Memory B cell (primary cell): ENCODE measurements at places on chromosomes 11 and 22.

DNA sequence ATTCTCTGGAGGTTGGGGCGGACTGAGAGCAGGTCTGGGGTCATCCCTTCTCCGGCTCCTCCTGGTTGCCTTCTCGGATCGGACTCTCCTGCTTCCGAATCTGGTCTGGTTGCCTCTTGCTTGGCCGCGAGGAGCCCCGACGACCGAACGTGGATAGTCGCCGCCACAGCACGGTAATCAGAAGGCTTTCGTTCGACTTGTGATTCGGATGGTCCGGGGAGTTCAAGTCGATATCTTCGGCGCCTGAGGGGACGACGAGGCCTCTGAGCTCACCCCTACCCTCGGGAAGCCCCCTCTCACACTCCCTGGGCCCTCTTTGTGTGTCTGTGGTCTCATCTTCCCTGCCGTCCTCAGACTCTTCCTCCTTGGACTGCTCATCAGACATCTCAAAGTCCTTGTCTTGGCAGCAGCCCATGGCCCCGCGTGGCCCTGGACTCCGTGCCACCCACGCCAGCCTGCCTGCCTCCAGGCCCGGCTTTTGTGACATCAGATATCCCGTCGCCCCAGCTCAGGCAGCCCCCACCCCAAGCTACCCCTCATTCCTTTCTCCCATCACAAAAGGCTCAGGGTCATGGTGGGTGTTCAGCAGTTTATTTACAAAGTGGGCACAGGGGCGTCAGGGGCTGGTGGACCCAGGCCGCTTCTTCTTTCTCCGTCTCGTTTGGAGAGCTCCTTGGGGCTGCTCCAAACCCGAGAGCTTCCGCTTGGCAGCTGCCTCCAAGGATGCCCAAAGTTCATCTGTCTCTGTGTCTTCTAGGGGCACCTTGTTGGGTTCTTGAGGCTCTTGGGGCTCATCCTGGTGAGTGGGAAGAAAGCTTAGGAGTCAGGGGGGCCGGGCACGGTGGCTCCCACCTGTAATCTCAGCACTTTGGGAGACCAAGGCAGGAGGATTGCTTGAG, at the start of gene TEX54:
Gene TEX54 (minus strand): TSS at position 506 of the 899 bp plus-strand sequence.
- no peak for DNase-seq

DNA sequence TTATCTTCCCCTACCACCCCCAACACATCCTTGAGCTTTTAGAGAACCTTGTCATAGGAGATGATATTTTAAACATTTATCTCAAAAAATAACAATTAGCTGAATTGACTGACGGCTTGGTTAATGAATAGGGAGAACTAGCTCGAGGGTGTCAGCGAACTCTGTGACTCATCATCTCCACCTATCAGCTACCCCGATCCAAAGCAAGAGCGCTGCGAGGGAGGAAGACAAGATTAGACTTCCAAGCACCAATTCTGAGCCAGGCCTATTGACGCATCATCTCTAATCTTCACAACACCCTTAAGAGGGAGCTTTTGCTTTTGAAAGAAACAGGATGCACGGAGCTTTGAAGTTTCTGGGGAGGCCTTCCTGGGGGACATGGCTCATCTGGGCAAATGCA, 51.0 kb upstream of the GALNT18 start:
- DNase-seq = no peak

- no peak for DNase-seq
Measured at GRCh38 chr22:32693102-32693501, 108.4 kb upstream of the TIMP3 start.

DNA sequence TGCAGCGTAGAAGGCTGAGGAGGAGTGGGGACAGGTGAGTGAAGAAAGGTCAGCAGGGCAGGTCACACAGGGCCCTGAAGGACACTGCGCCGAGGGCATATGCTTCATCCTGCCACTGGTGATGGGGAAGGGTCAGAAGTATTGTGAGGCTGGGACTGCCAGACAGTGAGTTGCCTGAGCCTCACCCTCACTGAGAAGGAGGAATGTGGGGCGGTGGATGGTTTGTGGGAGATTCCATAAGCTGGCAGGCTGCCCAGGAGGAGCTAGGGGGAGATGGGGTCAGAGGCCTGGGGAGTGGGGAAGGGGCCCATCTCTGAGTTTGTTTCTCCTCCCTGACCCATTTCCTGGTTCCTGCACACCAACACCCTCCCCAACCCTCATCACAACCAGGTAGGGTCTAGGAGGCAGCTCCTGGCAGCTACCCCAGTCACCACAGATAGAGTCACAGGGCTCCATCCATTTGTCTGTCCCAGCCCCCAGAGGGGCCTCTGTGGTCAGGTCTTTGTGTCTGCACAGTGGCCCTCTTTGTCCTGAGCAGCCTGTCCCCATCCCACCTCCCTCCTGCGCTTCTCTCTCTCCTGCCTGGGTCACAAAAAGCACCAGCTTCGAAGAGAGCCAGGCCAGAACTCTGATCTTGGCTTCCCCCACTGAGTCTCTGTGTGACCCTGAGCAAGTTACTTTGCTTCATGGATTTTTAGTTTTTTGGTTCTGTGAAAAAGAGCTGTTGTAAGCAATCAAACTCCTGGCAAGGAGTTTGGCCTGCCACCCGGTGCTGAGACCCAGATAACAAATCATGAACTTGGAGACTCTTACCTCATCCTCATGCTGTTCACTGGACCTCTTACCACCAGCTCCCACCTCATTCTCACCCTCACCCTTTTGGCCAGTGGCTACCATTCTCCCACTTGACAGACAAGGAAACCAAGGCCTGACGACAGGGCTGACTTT, 4.6 kb upstream of the P2RY2 start:
- no peak for DNase-seq

DNA sequence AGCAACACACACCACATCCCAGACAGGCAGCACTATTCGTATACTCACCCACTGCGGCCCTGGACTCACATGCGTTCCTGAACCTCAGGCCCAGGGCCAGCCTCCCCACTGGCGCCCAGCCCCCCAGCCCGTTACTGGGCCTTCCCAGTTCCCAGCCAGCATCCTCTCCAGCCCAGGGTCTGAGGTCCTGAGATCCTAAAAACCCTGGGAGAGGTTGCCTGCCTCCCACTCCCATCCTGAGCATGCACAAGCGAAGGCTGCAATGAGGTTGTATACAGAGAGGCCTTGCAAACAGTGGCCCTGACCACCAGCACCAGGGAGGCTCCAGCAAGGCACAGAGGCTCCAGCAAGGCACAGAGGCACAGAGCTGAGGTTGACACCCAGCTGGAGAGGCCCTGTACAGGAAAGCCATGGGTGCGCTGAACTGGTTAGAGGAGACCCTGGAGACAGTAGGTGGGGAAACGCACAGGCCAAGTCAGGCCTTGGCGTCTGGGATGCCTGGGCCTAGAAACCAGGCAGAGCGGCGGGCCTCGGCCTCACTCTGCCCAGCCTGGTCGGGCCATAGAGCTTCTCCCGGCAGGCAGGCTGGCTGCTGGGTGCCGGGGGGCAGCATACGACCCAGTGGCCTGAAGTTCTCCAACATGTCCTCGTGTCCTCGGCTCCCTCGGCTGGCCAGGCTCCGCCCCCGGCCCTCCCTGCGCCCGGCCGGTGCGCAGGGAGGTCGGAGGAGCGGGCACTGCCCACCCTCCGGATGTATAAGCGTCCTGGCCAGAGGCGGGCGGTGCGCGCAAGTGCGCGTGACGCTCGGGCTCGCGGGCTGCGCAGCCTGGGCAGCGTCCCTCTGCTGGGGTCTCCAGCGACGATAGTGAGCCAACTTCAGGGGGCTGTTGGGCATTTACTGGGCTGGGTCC, 2.3 kb upstream of the TBX1 start:
- no peak for DNase-seq

DNA sequence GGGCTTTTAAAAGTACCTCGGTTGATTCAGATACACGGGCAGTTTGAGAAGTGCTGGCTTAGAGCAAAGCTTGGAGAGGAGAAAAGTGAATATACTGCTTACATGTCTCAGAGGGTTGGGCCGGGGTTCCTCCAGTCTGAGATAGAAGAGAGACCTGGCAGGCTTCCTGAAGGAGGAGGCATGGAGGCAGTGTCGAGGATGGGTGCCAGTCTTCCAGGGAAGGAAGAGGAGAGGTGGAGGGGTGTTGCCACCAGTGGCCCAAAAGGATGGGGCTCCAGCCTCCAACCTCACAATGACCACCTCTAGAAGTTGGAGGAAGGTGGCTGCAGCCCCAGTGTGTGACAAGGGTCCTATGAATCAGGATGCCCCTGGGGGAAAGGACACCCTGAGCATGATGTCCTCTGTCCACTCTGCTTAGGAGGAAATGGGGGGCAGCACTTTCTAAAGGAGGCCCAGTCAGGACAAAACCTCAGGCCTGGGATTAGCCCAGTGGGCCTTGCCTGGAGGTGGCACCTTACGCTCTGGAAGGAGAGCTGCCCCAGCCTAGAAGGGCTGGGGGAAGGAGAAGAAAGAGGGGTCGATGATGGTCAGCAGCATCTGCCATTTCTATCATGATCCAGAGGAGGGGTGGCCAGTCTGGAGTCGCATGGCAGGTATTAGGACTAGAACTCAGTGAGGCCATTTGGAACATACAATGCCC, 65.2 kb downstream of the CD82 start:
- no peak for DNase-seq

DNA sequence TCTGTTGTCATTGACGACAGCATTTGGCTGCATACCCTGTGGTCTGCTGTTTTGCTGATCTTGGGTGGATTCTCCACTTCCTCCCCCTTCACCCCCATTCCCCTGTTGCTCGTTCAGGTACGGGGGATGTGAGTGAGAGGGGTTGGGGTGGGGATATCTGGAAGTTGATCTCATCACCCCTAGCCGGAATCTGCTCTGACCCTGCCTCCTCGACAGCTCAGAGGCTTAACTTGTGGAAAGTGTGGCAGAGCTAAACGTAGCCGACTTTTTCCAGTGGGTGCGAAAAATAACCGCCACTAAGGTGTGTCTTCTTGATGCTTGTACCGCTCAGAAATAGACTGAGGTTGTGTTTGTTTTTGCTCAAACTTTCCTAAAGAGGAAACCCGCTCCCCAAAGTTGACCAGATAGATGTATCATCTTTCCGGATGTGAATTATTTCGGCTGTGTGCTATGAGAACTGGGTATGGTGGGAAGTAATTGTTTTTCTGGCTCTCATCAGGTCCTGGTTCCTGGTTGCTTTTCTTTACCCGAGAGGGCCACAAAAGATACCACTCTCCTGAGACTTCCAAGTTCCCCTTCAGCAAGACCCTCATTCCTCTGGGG, 6.6 kb downstream of the ZBTB16 start:
- DNase-seq = no peak

DNA sequence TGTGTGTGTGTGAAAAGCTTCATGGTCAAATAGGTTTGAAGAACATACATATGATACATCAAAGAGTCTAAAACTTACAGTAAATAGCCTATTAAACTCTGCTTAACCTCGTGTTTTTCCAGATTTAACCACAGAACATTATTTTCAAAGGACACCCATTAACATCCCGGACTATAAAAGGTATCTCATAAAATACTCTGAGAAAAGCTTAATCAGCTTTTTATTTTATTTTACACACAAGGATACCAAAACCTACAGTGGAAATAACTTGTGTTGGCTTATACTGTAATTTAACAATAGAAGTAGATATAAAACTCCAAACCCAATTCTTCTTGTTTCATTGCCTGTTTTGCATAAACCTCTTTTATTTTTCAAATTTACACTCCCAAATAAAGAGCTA, 49.8 kb upstream of the CHRNA10 start:
- DNase-seq = no peak

DNA sequence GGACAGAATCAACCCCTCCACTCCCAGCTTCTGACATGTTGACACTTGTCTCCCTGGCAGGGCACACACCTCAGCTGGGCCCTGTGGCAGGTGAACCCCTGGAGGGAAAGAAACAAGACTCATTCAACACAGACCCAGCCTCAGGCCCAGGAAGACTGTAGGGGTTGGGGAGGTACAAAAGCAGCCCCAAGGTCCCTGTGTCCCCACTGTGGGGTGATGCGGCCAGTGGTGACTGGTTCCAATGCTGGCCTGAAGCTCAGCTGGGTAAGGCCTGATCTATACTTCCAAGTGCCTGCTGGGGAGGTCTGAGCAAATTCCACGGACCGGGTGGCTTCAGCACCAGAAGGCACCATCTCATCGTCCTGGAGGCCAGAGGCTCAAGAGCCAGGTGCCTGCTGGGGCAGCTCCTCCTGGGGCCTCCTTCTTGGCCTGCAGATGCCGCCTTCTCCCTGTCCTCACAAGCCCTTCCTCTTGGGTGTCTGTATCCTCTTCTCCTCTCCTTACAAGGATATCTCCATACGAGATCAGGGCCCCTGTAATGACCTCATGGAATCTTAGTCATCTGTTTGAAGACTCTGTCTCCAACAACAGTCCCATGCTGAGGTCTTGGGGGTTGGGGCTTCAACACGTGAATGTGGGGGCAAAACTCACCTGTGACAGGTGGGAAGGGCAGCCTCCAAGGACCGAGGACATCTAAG, 1492.1 kb downstream of the BRD1 start:
- DNase-seq = no peak

DNA sequence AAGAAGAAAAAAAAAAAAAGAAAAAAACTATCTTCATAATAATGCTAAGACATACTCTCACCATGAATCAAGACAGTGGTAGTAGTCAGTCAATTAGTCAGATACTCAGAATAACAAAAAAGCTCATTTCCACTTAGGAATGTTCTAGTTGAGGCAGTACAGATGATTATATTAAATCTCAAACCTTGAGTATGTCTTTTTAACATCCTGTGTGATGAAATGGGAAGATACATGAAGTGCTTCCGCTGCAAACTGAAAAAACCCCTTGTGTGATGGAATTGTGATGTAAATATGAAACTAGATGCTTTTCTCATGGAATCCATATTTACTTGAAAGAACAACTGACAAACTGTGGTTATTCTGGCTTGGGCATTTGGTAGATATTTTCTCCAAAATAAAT, 13.7 kb downstream of the AMOTL1 start:
- no peak for DNase-seq

GRCh38 chr11:121722431-121723245, 269.9 kb upstream of the SORL1-AS1 start:
- DNase-seq = no peak

DNA sequence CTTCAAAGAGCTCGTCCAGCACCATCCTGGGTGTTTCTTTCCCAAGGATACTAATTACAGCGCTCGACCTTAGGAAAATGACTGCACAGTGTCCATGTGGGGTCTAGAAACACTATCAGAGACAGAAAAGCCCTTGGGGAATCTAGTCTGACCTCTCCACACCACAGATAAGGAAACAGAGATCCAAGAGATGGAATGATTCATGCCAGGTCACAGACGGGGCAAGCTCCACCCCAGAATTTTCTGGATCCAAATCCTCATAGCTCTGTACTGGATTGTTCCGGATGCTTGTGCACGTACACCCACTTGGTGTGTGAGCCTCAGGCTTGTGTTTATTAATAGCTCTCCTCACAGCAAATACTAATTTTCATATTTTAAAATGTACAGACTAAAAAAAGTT, 11.3 kb downstream of the ABTB2 start:
- no peak for DNase-seq

- DNase-seq = no peak
Measured at GRCh38 chr11:126880872-126881271, 119.7 kb downstream of the KIRREL3 start.

DNA sequence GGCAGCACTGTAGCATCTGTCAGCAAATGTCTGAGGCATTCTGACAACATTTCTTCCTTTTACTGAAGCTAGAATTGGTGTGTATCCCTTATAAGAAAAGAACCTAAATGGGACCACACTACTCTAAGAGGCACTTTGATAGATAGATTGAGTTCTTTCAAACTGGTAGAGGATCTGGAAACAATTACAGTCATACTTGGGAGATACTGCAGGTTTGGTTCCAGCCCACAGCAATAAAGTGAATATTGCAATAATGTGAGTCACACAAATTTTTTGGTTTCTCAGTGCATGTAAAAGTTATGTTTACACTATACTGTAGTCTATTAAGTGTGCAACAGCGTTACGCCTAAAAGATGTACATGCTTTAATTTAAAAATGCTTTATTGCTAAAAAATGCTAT, 96.9 kb downstream of the SBF2 start:
- no peak for DNase-seq

GRCh38 chr11:133679896-133680295, 147.6 kb upstream of the OPCML start:
- DNase-seq = no peak
